ENCODE measurements at places on chromosomes 16 and 17. TPM values are rescaled to one million over a fixed set of nuclear protein-coding genes. Genes with fewer than 3 reads are reported as not detected.

- no peak for DNase-seq
These were observed 126.1 kb upstream of the PLCG2 start for GRCh38 chr16:81652798-81653505.

Gene DRC3
- total RNA-seq: 0.77 TPM

GRCh38 chr16:86240716-86241363 is 269.5 kb upstream of the FOXF1 start:
- no peak for DNase-seq

Gene GAST
- total RNA-seq: not detected

DNA sequence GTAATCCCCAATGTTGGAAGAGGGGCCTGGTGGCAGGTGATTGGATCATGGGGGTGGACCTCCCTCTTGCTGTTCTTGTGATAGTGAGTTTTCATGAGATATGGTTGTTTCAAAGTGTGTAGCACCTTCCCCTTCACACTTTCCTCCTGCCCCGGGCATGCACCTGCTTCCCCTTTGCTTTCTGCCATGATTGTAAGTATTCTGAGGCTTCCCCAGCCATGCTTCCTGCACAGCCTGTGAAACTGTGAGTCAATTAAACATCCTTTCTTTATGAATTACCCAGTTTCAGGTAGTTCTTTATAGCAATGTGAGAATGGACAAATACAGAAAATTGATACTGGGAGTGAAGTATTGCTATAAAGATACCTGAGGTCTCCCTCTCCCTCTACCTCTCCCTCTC is 29.4 kb downstream of the RNF112 start:
- no peak for DNase-seq

Gene TBC1D3K
- total RNA-seq: not detected

DNA sequence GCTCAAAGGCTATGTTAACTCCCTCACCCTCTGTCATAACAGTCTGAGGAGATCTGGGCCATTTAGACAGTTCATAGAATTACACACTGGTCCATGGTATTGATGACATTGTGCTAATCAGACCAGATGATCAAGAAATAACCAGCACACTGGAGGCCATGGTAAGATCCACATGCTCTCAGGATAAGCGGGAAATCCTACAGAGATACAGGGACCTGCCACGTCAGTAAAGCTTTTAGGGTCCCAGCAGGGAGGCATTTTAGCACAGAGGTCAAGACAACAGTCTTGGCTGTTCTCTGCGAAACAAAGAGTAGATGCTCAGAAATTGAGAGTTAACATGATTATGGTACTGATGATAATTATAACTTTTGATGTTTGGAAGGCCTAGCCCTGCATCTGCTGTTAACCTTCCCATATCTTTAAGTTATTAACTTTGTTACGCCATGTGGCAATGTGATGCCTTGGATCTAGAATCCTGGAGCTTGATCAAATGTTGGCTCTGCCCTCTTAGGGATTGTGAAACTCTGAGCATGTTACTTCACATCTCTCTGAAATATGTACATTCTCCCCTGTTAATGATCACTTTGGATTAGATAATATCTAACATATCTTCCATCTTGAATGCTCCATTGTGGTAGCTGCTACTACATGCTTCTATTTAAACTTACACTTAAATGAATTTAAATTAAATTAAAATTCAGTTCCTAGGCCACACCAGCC is 172.0 kb upstream of the SOX9 start:
- no peak for DNase-seq

DNA sequence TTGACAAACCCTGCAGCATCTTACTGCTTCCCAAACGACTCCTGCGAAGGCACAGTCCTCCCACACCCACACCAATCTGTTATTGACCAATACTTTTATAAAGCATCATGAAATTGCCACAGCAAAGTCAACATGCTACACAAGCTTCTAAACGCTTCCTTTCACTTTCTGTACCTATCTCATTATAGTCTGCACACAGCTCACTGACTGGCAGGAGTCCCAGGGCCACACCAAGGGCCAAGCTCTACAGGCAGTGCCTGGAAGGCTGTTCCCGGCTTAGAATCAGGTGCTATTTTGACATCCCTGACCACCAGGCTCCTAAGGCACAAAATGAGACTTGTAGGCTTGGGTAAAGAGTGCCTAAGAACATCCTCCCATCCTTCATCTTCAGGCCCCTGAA is 39.5 kb downstream of the USP7 start:
- no peak for DNase-seq

DNA sequence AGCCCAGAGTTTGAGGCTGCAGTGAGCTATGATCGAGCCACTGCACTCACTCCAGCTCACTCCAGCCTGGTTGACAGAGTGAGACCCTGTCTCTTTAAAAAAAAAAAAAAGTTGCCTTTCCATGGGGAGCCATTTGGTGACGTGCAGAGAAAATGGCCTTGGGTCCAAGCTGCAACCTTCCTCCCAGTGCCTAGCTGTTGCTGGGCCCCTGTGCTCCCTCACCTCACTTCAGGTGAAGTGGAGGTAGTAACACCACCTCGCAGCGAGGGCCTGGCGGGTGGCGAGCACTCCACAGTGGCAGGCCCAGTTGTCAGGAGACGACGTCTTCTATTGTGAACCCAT is 17.4 kb downstream of the SYT17 start:
- no peak for DNase-seq

Gene TIMP2
- 6.0 TPM for total RNA-seq

Gene TEKT1
- total RNA-seq: not detected

- DNase-seq: no peak
These were observed 379.7 kb downstream of the CA10 start for GRCh38 chr17:51778842-51779241.

DNA sequence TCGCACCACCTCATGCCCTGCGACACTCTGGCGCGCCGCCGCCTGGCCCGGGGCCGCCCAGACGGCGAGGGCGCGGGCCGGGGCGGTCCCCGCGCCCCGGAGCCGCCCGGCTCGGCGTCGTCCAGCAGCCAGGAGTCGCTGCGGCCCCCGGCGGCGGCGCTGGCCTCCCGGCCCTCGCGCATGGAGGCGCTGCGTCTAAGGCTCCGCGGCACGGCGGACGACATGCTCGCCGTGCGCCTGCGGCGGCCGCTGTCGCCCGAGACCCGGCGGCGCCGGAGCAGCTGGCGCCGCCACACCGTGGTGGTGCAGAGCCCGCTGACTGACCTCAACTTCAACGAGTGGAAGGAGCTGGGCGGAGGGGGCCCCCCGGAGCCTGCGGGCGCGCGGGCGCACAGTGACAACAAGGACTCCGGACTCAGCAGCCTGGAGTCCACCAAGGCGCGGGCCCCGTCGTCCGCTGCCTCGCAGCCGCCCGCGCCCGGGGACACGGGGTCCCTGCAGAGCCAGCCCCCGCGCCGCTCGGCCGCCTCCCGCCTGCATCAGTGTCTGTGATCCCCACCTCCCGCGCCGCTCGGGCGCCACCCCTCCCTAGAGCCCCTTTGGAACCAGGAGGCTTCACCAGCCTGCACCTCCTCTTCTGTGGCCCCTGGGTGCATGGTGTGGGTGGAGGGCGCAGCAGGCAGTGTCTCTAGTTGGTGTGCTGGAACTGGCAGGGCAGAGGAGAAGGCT is 82.3 kb downstream of the ARHGAP23 start:
- DNase-seq: peak; percentile 39

- peak; percentile 24 for DNase-seq
These were observed 11.0 kb downstream of the SNN start for GRCh38 chr16:11679250-11679649.

- DNase-seq: peak; percentile 79
These were observed 887 bp downstream of the ZBTB4 start for GRCh38 chr17:7478276-7479212.

DNA sequence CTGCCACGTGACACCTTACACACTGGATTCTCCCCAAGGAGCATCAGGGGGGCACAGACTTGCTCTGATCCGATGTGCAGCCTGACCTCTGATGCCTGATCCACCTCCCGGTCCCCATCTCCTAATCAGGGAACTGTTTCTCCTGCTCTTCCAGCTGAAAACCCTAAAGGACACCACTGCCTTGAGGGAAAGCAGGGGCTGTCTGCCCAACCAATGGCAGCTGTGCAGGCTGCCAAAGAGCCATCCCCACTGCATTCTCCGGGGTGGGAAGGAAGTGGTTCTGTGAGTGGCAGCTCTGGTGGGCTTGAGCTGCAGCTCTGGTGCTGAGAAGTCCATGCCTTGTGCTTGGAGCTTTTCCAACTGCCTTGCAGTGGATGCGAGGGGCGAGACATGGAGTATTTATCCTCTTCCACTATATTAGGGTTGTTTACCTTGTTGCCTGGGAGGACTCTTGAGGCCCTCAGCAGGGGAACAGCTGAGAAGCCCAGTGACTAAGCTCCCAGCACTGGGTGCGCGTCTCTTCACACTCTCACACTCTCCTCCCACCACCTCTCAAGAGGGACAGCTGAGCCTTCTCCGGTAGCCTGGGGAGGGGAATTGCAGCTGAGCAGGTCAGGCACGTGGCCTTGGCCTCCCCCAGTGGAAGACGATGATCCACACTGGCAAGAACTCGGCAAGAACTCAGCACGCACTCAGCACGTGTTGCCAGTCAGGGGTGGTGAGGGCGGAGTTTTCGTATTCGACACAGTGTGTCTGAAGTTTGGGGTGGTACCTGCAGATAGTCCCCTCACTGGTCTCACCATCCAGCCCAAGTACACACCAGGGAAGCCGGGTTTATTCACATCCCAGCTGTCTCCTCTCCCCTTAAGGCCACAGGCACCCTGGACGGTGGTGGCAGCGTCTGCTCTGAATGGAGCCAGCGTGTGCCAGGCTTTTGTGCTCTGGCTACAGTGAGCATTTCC is 21.1 kb upstream of the SPATA32 start:
- no peak for DNase-seq

DNA sequence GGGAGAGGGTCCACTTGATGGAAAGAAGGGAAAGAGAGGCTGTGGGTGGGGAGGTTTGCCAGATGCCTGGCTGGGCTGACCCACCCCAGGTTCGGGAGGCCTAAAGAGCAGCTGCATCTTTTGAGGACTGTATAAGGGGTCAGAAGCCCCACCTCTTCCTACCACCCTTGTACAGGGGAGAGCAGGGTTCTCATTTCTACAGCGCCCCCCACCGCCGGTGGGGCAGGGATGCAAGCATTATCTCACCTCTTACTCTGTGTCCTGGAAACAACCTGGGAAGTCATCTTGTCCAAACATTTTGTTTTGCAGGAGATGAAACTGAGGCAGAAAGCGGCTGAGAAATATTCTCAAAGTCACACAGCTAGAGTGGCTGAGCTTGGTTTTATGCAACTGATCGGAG is 22.5 kb upstream of the CCDC182 start:
- no peak for DNase-seq

- no peak for DNase-seq
These were observed 2.2 kb downstream of the BCKDK start for GRCh38 chr16:31110106-31111034.

Gene DPEP2
- 27.5 TPM for total RNA-seq

GRCh38 chr17:28041844-28042656 is 427 bp upstream of the NLK start:
- DNase-seq: no peak

- DNase-seq: no peak
These were observed 1.3 kb upstream of the MT1M start for GRCh38 chr16:56631197-56631596.

DNA sequence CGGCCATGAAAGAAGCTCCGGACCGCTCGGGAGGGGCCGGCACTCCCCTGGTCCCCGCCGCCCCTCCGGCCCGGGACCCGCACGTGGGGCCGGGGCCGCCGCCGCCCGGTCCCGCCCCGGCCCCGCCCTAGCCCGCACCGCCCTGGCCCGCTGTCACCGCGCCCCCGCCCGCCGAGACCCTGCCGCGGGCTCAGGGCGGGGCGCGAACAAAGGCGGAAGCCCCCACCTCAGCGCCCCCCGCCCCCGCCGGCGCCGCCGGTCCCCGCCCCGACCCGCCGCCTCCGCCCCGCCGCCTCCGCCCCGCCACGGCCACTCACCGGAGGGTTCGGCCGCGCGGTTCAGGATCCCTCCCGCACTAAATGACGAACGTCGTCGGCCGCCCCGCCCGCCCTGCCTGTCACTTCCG is at the start of gene ARHGDIA:
Gene ARHGDIA, minus strand, starts transcription at position 357 of the 406 bp plus-strand sequence. CDS start 1,407 bp downstream, outside the sequence.
- DNase-seq: no peak

Gene TBC1D3C
- 5.0 TPM for total RNA-seq

GRCh38 chr16:49650603-49651002 is 205.3 kb downstream of the ZNF423 start:
- no peak for DNase-seq

DNA sequence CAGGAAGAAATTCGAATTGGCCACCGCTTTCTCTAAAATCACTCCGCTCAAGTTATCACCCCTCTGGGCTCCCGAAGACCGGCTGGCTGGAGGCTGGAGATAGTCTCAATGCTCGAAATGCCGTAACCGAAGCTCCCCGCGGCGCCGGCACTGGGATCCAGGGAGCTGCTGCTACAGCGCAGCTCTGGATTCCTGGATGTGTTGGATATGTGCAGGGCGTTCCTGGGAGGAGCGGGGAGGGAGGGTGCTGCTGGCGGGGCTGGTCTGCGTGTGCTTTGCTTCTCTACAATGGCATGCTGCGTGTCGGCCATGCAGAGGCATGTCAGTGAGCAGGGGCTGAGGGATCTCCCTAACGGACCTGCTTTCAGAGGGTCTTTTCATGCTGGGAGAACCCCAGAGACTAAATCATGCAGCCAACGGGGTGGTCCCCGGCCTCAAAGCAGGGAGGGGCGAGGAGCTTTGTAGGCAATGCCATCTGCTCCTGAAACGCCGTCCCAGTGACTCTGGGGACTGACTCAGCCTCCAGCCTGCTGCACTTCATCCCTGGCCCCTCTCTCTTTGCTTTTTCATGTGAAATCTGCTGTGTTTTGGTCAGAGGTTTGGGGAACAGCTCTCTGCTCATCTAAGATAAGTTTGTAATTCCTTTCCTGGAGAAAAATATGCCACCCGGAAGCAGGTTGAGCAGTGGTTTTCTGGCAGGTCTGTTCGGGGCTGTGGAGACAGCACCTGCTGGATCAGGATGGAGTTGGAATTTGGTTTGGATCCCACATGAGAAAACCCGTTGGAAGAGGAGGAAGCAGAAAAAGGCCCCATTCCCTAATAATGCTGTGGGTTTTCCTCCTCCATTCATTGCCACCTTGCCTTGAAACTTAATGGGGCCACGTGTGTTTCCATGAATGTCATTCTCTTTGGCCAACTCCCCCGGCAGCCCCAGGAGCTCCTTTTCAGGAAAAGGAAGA is 311.4 kb downstream of the SEC14L1 start:
- DNase-seq: peak; percentile 56

GRCh38 chr16:2752850-2753732 is 653 bp downstream of the SRRM2 start:
- DNase-seq: no peak

DNA sequence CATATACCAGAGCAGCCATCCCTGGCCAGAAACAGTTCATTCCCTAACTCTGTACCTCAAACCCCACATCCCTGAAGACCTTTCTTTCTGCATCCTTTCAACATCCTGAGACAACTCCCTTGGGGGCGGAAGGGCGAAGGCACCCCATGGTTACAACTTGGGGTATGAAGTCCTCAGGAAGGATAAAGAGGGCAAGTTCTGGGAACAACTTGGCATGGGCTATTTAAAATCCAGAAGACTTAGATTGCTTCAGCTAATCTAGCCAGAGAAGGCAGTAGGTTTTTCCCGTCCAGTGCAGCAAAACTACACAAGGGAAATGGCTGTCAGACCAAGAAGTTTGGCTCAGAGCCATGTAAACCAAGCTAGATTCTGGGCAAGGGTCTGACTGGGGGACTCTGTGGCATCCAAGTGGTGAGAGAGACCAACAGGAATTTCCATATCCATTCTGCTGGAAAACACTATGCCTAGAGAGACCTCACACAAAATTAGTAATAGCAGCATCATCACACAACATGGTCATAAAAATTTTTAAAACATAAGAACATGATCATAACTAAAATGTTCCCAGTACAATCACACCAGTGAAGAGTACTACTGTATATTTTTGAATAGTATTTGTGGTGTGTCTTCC is 113.2 kb downstream of the CDYL2 start:
- DNase-seq: no peak

GRCh38 chr17:2395258-2396181 is 5.3 kb downstream of the MNT start:
- DNase-seq: no peak

- no peak for DNase-seq
These were observed 12.1 kb downstream of the DUS2 start for GRCh38 chr16:68035227-68035626.
